ENCODE measurements at places on chromosomes 7 and 10. TPM values are rescaled to one million over a fixed set of nuclear protein-coding genes. Genes with fewer than 3 reads are reported as not detected.

The OIT3 gene
- total RNA-seq, result not detected

The DPP6 gene
- total RNA-seq, result not detected

The ZCCHC24 gene
- 33.2 TPM for total RNA-seq

The SH2D4B gene
- not detected for total RNA-seq

The ACSM6 gene
- not detected for total RNA-seq

The ADRA2A gene
- 1.5 TPM for total RNA-seq

The CALN1 gene
- not detected for total RNA-seq

The HOXA2 gene
- total RNA-seq, result 0.39 TPM

The SLC18A3 gene
- not detected for total RNA-seq

The UNCX gene
- total RNA-seq, result not detected

The PPP1R17 gene
- not detected for total RNA-seq

The CFAP70 gene
- total RNA-seq, result 0.39 TPM

The GIMAP1 gene
- not detected for total RNA-seq

The PHYHIPL gene
- not detected for total RNA-seq

The NEURL1 gene
- total RNA-seq, result 0.39 TPM

The GIMAP4 gene
- not detected for total RNA-seq

The PTF1A gene
- total RNA-seq, result not detected

The TFPI2 gene
- 369 TPM for total RNA-seq

The EPHB6 gene
- 3.1 TPM for total RNA-seq

The DGKB gene
- total RNA-seq, result 0.37 TPM

The DENND2A gene
- total RNA-seq, result 15.6 TPM

The SPDYE2B gene
- total RNA-seq, result not detected

The C10orf143 gene
- 0.39 TPM for total RNA-seq

The TRIL gene
- 0.73 TPM for total RNA-seq
